Mesothelial cell of epicardium (in vitro differentiated cells): ENCODE measurements at places on chromosomes 7 and 10. TPM values are rescaled to one million over a fixed set of nuclear protein-coding genes. Genes with fewer than 3 reads are reported as not detected.

Gene GHRHR
- 1.6 TPM in 1 of 3 replicates, not detected in the others for total RNA-seq

Gene CRPPA
- total RNA-seq, result 4.0 to 4.4 TPM (median 4.1 TPM) in 3 replicates

Gene GNGT1
- total RNA-seq, result not detected in 3 replicates

Gene SLC18A2
- 0.07 to 0.13 TPM (median 0.09 TPM) in 3 replicates for total RNA-seq

Gene ZNF117
- total RNA-seq, result 38.3 to 42.5 TPM (median 42.3 TPM) in 3 replicates

Gene WNT16
- total RNA-seq, result 0.49 to 0.86 TPM (median 0.61 TPM) in 3 replicates

Gene WEE2
- total RNA-seq, result 0.09 TPM in 1 of 3 replicates, not detected in the others

DNA sequence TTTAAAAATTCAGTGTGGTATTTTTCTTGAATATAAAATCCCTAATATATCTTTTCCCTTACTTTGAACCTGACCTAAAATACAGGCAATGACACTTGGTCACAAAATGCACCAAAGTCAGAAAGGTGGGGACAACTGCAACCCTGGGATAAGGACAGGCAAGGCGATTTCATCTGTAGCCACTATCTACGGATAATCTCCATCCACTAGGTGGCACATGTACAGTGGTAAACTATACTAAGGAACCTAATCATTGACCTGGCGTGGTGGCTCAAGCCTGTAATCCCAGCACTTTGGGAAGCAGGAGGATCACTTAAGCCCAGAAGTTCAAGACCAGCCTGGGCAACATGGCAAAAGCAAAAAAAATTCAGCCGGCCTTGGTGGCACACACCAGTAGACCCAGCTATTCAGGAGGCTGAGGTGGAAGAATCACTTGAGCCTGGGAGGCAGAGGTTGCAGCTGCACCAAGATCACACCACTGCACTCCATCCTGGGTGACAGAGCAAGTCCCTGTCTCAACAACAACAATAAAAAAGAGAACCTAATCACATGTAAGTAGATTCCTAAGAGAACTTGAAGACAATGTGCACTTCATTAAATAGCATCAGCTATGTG is 98.9 kb downstream of the KMT2C start:
- DNase-seq, result no peak

GRCh38 chr10:100733329-100733728 is 12.1 kb upstream of the PAX2 start:
- DNase-seq, result no peak

GRCh38 chr7:47709051-47709450 is 127.1 kb upstream of the TNS3 start:
- no peak for DNase-seq

GRCh38 chr7:113562801-113563200 is 356.0 kb downstream of the PPP1R3A start:
- no peak for DNase-seq

DNA sequence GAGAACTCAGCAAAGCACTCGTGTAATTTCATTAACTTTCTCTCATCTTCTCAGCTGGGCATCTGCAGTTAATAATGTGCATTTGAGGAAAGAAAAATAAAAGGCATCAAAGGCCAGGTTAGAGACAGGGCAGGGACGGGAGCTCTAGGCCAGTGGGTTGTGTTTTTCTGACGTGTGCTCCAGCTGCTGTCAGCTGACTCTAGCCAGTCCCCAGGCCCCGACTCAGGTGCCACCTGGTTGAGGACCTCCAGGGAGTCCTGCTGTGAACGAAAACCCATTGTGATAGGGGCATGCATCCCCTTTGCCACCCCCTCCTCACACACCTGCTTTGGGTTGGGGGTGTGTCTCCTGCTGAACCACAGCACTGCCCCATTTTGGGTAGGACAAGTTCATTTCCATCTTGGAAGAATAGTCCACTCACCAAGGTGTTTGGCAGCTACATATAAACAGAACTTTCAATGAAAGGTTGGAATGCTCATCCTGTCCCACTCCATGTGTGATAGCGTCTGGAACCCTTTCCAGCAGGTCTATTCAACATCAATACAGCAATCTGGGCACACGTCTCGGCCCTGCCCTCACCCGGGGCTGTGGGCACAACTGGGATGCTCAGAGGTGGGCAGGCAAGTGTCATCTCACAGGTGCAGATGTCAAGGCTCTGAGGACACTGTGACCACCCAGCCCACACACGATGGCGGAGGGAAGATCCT is 146.1 kb upstream of the FAM20C start:
- no peak for DNase-seq

- no peak for DNase-seq
Measured at GRCh38 chr7:90455163-90456030, 14.0 kb upstream of the PTTG1IP2 start.

- no peak for DNase-seq
Measured at GRCh38 chr7:70711452-70711851, 420.5 kb upstream of the GALNT17 start.

- no peak for DNase-seq
Measured at GRCh38 chr7:95549818-95550529, 46.3 kb downstream of the PDK4 start.

GRCh38 chr10:132909491-132910071 is 32.8 kb downstream of the CFAP46 start:
- no peak for DNase-seq

DNA sequence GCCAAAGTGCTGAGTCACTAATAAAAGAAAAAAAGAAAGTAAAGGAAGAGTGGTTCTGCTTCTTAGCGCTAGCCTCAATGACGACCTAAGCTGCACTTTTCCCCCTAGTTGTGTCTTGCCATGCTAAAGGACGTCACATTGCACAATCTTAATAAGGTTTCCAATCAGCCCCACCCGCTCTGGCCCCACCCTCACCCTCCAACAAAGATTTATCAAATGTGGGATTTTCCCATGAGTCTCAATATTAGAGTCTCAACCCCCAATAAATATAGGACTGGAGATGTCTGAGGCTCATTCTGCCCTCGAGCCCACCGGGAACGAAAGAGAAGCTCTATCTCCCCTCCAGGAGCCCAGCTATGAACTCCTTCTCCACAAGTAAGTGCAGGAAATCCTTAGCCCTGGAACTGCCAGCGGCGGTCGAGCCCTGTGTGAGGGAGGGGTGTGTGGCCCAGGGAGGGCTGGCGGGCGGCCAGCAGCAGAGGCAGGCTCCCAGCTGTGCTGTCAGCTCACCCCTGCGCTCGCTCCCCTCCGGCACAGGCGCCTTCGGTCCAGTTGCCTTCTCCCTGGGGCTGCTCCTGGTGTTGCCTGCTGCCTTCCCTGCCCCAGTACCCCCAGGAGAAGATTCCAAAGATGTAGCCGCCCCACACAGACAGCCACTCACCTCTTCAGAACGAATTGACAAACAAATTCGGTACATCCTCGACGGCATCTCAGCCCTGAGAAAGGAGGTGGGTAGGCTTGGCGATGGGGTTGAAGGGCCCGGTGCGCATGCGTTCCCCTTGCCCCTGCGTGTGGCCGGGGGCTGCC is at the start of gene IL6:
IL6 (plus strand) TSS at position 294 of the 807 bp plus-strand sequence; CDS start at position 357, 63 bp downstream.
- DNase-seq, result peak; percentile 86
